ENCODE measurements at places on chromosomes 4 and X. TPM values are rescaled to one million over a fixed set of nuclear protein-coding genes. Genes with fewer than 3 reads are reported as not detected.
A peak's percentile ranks its signal among the peaks of the same experiment; 100 is the strongest.

GRCh38 chr4:139085141-139085540 is 69.6 kb downstream of the NOCT start:
- no peak for DNase-seq

- peak; percentile 85 for DNase-seq
Measured at GRCh38 chrX:129932016-129932820, 26.3 kb downstream of the UTP14A start.

The SPANXN3 gene
- not detected for total RNA-seq

DNA sequence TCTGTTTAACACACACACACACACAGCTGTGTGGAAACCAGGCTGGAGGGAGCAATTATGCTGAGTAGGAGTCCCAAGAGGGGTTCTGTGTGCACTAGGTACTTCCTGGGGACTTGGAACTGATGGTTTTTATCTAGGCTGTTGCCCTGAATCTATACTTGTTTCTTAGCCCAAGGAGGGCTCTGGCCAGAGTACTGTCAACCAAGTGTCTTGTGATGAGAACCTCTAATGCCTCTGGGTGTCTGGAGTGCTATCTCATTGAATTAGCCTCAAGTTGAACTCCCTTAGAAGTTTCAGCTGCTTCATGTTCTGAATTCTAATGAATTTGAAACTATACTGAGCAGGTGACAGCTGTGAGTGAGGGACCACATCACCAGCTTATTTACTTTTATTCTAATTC is 16.6 kb downstream of the ARHGAP24 start:
- DNase-seq: no peak

The TMEM47 gene
- 34.7 TPM for total RNA-seq

GRCh38 chr4:112895811-112896608 is 153.4 kb upstream of the ANK2 start:
- DNase-seq: no peak

DNA sequence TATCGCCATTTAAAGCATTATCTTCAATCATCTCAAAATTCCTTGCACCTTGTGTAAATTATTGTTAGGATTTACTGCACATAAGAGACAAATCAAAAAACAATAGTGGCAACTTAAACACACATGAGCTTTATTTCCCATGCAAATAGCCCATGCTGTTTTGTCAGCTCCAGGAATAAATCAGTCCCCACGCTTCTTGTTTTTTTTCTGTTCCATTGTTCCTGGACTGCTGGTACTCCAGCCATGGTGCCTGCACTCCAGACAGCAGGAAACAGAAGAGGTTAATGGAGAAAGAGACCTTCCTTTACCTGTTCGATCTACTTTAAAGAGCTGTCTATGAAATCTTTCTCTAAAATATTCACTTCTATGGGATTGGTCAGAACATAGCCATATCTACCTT is 1515.7 kb upstream of the TENM3 start:
- DNase-seq: no peak

- no peak for DNase-seq
Measured at GRCh38 chr4:182967403-182967802, 50.2 kb upstream of the DCTD start.

GRCh38 chr4:6676722-6677558 is 16.7 kb upstream of the S100P start:
- no peak for DNase-seq

GRCh38 chr4:182093935-182094334 is 149.3 kb upstream of the TENM3 start:
- DNase-seq: no peak

DNA sequence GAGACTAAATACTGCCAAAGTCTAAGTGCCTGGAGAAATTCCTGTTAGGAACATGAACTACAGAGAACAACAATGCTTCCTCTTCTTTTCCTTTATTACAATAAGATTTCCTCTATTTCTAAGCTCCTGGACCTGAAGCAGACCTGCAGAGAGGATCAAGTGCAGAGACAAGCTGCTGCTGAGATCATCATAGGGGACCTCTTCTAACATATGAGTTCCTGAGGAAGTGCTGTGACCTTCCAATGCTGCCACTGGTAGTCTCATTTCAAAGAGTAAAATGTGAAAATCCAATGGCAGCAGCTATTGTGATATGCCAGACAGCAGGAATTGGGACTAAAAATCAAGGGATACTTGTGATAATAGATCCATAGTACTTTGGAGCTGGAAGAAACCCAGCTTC is 28.0 kb downstream of the CCNG2 start:
- no peak for DNase-seq

The LANCL3 gene
- 0.22 TPM for total RNA-seq

- no peak for DNase-seq
Measured at GRCh38 chr4:145635630-145636029, 16.4 kb downstream of the MMAA start.

GRCh38 chrX:68273887-68274286 is 159.4 kb downstream of the OPHN1 start:
- peak; percentile 13 for DNase-seq

- no peak for DNase-seq
Measured at GRCh38 chr4:85446141-85446861, 28.6 kb upstream of the ARHGAP24 start.

GRCh38 chr4:6182376-6183280 is 17.7 kb downstream of the JAKMIP1 start:
- no peak for DNase-seq

DNA sequence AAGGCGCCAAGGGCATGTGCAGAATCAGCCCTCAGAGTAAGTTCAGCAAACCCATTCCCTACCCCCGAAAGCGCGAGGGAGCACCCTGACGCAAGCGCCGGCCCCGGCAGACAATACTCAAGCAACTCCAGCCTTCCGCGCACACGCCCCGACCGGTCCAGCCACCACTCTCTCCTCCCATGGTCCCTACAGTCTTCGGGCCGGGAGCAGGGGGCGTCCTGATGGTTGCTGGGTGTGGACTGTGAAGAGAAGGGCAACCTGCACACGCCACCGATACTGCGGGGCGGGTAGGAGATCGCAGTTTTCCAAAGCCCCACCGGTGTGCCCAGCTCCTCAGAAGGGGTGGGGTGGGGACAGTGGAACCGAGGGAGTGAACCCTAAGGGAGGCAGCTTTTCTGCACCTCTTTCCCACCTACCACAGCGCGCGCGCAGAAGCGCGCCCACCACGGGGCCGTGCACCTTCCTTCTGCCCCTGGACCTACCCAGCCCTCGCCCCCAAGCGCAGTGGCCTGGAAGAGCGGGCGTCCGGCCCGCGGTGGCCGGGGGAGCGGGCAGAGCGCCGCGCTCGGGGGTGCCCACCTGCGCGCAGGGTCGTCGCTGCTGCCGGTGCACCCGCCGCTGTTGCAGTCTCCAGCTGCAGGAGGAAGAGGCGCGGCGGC is 650.2 kb upstream of the DIPK2B start:
- DNase-seq: no peak

- peak; percentile 47 for DNase-seq
Measured at GRCh38 chr4:7335344-7336066, 99.2 kb downstream of the PSAPL1 start.

DNA sequence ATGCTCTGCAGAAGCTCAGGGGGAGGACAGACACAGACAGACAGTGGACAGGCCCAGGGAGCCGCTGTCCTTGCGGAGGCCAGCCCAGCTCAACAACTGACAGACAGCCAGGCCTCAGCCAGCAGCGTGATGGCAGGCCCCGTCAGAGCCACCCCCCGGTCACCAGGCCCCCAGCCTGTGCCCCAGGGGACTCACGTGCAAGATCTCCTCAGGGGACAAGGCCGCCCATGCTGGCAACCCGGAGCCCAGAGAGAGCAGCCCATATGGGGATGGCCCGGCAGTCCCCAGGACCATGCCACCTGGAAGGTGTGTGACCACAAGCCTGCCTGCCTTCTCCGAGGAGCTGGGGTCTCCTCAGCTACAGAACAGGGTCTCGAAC is 28.0 kb upstream of the MXD4 start:
- peak; percentile 5 for DNase-seq

The TIGD4 gene
- total RNA-seq: 1.3 TPM

The IQCM gene
- total RNA-seq: not detected

The EDNRA gene
- total RNA-seq: 12.7 TPM

DNA sequence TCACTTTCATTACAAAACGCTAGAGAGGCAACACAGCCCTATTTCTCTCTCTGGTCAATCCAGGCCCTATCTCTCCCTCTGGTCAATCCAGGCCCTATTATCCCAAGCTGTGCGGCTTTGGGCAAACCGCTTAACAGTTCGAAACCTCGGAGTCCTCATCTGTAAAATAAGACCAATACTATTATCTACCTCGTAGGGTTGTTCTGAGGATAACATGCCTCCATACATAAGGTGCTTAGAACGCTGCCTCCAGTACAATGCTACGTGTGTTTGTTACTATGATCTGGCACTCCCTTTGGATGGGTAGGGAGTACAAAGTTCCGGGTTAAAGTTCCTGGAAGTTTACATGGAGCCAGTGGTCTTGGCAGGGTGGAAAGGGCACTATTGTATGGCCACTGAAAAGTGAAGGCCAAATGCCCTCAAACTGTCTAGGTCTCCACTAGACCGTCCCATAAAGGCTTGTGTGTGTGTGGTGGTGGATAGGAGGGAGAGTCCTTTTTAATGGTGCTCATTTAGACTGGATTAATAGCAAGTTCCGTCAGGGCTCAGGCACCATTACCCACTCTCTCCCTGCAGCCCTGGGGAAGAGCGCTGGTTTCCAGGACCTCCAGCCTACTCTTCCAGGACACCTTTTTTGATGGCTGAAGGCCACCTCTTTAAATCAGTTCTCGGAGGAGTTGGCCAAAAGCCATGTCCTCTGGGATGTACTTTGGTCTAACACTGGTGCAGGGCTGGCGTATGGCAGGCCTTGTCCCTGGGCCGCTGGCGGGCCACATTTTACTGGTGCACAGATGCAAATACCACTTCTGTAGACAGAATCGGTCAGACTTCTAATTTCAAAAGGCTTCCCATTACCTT is 75.6 kb upstream of the BCOR start:
- DNase-seq: no peak

GRCh38 chrX:36869457-36869856 is 138.7 kb upstream of the FAM47C start:
- no peak for DNase-seq

GRCh38 chrX:11908371-11908770 is 150.3 kb downstream of the MSL3 start:
- no peak for DNase-seq

DNA sequence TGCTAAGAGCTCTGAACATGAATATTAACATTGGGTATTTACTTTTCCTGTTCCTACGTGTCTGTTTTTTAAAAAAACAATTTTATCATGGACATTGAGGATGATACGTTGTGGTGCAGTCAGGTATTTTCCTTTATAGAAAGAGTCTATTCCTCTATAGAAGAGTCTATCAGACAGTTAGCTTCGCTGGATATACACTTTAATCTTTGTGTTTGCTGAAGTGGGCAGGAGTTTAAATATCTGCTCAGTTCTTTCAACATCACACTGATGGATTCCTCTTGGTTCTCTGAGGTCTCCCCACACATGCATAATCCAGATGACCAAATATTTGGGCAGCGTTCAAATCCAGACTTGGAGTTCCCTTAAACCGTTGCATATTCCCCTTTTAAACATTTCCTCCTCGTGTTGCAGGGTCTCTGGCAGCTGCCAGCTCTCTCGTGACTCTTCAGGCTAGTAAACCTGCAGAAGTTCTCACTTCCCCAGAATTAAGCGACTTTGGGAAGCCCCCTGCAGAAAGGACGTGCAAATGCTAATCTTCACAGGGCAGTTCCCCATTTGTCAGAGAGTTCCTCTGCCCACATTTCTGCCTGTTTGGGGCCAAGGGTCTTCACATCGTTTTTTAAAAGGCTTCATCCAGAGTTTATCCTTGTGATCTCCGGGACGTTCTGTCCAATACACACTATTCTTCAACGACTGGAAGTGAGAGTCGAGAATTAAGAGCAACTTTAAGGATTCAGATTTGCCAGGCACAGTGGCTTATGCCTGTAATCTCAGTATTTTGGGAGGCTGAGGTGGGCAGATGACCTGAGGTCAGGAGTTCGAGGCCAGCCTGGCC is 20.5 kb upstream of the DHRSX start:
- DNase-seq: peak; percentile 33

DNA sequence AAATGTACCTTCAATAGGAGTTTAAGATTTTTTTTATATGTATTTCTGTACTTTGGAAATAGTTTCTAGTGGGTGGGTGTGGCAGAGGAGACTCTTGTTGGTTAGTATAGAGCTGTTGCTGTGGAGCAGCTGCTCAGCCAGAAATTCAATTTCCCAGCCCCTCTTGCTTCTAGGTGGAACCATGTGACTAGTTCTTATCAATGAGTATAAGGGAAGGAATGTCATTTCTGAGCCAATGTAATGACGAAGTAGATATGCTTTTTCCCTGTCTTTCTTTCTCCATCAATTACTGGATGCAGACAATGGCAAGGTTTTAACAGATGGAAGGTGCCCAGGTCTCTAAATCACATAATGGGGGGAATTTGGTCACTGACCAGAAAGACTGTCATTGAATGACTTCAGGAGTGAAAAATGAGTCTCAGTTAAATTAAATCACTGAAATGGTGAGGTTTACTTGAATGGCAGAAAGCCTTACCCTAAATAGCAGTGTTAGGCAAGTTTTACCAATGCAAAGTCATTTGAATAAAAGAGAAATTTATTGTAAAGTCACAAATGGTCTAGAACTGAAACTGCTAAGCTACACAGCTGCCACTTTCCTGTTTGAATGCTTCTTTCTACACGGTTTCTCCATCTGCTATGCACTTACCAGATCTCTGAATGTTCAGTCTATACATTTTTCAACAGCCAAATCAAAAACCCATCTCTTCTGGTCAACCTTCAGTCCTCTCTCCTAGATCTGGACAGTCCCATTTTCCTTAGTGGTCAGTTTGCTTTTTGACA is 795.4 kb upstream of the MAGEB2 start:
- no peak for DNase-seq

GRCh38 chr4:76106442-76106841 is 31.9 kb downstream of the ART3 start:
- DNase-seq: no peak

DNA sequence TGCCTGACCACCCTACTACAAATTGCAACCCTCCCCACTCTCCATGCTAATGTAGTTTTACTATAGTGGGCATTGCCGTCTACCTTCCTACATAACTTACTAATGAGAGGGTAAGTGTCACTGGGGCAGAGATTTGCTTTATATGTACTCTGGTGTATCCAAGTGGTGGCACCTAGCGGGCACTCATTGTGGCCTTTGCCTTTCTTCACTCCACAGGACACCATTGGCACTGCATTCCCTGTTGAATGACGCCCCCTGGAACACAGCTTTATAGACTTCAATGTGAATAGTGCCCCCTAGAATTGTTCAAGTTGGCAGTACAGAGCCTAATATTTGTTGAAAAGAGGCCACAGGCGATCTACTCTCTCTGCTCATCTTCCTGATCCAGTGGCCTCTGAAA is 215.8 kb downstream of the MID1IP1 start:
- no peak for DNase-seq

GRCh38 chr4:145734031-145734430 is 54.1 kb downstream of the C4orf51 start:
- DNase-seq: no peak

The FAM149A gene
- total RNA-seq: 17.3 TPM

The AMTN gene
- total RNA-seq: not detected

The PAGE1 gene
- total RNA-seq: not detected

GRCh38 chr4:72446353-72447055 is 122.5 kb downstream of the ADAMTS3 start:
- DNase-seq: no peak

GRCh38 chr4:99202536-99202935 is 16.5 kb downstream of the ADH6 start:
- DNase-seq: peak; percentile 68

- DNase-seq: no peak
Measured at GRCh38 chr4:178778496-178778895, 1336.3 kb upstream of the AGA start.

The IL2 gene
- 0.98 TPM for total RNA-seq
